BJ (cell line): ENCODE measurements at places on chromosomes 4 and X.

GRCh38 chr4:121952290-121952689 is 430 bp upstream of the TRPC3 start:
- DNase-seq: no peak

DNA sequence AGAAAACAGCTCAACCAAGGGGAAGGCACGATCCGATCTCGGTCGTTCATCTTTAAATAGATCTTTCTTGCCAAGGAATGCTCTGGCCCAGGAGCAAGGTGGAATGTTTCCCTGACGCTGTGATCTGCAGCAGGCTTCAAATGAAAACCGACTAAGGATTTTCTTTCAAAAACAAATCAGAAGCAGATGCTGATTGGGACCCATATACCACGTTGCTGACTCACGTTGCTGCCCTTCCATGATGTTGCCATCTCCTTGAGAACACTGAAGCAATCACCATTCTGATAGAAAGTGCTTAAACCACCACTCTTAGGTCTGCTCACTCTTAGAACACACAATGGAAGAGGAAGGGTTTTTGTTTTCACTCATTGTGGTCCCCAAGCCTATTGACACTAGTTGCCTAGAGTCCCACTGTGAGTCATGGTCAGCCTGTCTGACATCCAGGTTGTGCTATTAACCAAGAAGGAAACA is 26.1 kb downstream of the LAMTOR3 start:
- peak; percentile 72 for DNase-seq

GRCh38 chr4:88107406-88108107 is 50.9 kb downstream of the ABCG2 start:
- DNase-seq: no peak

GRCh38 chr4:74522251-74522991 is 77.5 kb downstream of the AREG start:
- peak; percentile 5 for DNase-seq

DNA sequence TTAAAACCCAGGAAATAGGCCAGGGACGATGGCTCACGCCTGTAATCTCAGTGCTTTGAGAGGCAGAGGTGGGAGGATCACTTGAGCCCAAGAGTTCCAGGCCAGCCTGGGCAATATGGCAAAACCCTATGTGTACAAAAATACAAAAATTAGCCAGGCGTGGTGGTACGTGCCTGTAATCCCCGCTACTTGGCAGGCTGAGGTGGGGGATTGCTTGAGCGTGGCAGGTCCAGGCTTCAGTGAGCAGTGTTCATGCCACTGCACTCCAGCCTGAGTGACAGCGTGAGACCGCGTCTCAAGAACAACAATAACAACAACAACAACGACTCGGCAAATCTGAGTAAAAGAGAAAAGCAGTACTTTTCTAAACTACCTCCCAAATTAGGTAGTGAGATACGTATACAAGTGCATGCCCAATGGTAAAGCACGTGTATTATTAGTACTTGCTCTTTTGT is 13.0 kb upstream of the NDUFC1 start:
- no peak for DNase-seq

GRCh38 chr4:5942947-5943346 is 50.1 kb upstream of the CRMP1 start:
- no peak for DNase-seq

DNA sequence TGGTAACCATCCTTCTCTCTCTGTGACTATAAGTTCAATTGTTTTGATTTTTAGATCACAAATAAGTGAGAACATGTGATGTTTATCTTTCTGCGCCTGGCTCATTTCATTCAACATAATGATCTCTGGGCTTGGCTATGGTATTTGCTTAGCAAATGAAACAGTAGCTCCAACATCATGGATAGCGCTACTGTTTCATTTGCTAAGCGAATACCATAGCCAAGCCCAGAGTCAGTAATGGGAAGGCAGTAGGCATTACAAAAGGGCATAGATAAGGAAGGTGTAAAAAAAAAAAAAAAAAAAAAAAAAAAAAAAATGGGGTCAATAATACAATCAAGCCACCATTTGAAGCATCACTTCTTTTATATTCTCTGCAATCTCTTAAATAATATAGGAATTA is 469.0 kb upstream of the ATOH1 start:
- DNase-seq: no peak

DNA sequence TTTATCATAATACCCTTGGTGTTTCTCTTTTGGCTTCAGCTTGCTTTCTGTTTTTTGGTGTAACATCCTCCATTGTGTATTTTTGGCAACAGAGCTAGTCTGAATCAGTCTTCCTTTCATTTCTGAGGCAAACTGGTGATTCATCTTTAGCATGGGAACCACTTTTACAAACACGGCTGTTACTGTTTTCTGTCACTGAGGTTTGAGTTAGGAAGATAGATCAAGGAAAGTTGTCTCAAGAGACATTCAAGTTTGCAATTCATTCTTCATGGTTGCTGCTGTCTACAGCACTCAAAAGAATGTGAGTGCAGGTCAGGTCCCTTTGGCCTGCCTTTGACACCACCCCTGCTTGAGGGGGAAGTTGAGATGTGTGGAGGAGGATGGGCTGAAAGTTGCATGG is 36.3 kb downstream of the IL21 start:
- DNase-seq: peak; percentile 66

DNA sequence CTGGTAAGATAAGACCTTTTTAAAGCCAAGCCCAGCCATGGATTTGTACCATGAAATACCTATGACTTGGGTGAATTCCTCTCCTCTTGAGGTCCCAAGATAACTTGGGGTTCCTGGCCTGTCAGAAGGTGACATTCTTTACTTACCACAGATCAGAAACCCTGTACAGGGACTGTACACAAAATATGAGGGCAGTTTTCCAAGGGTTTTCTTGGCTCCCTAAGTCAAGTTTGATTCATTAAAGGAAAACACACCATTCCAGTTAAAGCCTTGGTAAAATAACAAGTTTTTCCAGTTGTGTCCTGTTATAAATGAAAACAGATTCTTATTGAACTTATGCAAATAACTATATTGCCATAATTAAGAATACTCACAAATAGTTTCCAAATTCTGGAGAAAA is 8.2 kb downstream of the SYAP1 start:
- no peak for DNase-seq

DNA sequence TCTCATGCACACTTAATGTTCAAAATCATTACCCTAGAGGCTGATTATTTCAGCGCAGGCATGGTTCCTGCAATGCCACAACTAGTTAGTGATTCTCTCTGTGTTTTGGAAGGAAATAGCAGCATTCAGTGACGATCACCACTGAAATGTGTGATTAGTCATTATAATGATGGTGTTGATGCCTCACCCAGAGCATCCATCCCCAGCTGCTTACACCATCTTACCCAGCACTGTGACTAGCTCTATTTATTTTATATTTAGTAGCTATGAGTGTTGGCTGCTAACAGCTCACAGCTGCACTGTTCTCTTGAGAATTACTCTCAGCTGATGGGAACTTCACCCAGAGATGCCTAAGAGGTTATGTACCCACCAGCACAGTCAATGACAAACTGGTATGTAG is 60.5 kb upstream of the TSPAN7 start:
- DNase-seq: no peak

DNA sequence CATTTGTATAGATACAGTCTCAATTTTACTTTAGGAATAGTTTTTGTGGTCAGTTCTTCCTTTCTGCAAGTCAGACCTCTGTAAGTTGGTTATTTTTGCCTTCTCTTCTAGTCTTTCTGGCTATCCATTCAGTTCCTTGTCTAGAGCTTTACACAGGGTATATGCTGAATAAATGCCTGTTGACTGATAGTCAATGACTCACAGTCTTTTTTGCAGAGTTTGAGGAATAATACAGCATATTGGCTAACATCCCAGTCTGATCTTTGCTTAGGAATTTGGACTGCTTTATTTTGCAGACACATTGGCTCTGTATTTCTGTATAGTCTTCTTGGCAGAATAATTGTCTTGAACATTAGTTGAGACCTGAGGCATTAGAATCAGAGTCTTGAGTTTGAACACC is 132.4 kb downstream of the MAGEC1 start:
- no peak for DNase-seq

DNA sequence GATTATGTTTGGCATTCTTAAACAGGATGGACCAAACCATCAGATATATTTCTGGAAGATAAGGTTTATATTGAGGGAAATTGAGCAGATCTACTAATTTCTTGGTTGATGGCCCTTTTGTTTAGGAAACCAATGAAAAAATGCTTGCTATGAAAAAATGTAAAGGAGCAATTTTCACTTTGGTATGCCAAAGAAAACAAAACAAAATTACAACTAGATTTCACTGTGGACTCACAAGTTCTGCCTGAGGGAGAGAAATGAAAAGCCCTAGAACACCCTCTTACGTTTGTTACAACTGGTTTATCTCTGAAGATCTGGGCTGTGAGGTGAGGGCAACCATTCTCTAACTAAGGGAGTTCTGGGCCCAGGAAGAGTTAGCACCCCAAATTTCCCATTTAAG is 122.5 kb upstream of the IL15 start:
- no peak for DNase-seq

GRCh38 chrX:74506317-74507115 is 85.2 kb downstream of the SLC16A2 start:
- no peak for DNase-seq

- no peak for DNase-seq
Measured at GRCh38 chrX:46703980-46704379, 54.9 kb downstream of the SLC9A7 start.

GRCh38 chr4:1547856-1548826 is 136.0 kb downstream of the FAM53A start:
- DNase-seq: no peak

- no peak for DNase-seq
Measured at GRCh38 chrX:41055740-41056139, 29.5 kb upstream of the USP9X start.

- DNase-seq: no peak
Measured at GRCh38 chrX:111444881-111445280, 32.9 kb upstream of the DCX start.
